ENCODE measurements at places on chromosomes 7 and 10. TPM values are rescaled to one million over a fixed set of nuclear protein-coding genes. Genes with fewer than 3 reads are reported as not detected.

The ZNF518A gene
- polyA plus RNA-seq, result 21.5 TPM

The CASP2 gene
- 25.4 TPM for polyA plus RNA-seq

The PSAP gene
- 520 TPM for polyA plus RNA-seq

The ANKRD7 gene
- 0.45 TPM for polyA plus RNA-seq

The CRPPA gene
- polyA plus RNA-seq, result 4.4 TPM

The HABP2 gene
- polyA plus RNA-seq, result 0.10 TPM

The PHKG1 gene
- 55.4 TPM for polyA plus RNA-seq

The CDNF gene
- polyA plus RNA-seq, result 2.9 TPM

The SLC18A3 gene
- not detected for polyA plus RNA-seq

The TRPV6 gene
- polyA plus RNA-seq, result 0.05 TPM

The APBB1IP gene
- polyA plus RNA-seq, result 3.9 TPM

- no peak for DNase-seq
These were observed 600.1 kb upstream of the STEAP1 start for GRCh38 chr7:89554209-89554608.

DNA sequence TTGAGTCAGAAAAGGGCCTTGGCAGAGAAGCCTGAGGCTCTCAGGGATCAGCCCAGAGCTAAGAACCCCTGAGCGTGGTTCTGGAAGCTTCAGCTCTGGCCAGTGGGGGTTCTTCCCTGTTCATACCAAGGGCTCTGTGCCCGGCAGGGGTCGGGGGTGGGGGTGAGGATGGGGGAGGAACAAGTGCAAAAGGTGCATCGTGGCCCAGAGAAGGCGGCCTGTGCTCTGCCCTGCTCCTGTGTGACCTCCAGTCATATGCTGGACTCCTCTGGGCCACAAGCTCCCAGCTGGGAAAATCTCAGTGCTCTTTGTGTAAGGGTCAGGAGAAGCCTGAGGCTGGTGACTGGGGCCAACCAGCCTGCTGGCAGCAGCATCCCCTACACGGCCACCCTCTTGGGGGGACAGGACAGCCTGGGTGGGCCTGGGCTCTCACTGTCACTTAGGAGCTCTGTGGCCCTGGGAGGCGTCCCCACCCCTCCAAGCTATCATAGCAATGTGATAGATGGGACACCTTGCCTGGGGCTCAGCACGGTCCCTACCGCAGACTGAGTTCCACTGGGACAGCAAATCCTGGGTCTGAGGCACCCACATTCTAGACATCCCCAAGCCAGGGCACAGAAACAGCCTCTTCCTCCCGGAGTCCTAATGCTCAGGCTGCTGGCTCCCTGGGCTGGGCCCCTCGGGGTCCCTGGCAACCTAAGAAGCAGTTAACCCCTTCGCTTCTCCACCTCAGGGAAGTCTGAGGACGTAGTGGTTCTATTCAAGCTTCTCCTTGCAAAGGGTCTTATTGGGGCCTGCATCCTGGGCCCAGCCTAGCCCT is 2.5 kb downstream of the MMRN2 start:
- DNase-seq, result no peak

DNA sequence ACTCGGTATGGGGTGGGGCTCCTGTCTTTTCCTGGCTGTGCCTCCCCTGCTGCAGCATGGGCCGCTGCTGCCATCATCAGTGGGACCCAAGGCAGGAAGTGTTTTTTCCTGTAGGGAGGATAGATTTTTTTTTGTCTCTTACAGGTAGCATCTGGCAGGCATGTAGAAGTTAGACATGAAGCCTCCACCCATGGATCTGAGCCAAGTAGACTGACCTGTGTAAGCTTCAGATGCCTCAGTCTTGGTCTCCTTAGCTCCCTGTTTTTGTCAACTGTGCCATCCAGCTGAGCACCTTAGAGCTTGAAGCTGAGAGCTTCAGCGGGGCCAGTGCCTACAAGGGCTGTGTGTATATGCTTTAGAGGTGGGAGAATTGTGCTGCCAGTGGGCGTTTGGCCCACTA is 93.5 kb downstream of the AUTS2 start:
- DNase-seq, result no peak

- DNase-seq, result no peak
These were observed 61.1 kb downstream of the CNOT4 start for GRCh38 chr7:135448753-135449152.

- DNase-seq, result no peak
These were observed 73.7 kb downstream of the FOXL3 start for GRCh38 chr7:363626-364025.

DNA sequence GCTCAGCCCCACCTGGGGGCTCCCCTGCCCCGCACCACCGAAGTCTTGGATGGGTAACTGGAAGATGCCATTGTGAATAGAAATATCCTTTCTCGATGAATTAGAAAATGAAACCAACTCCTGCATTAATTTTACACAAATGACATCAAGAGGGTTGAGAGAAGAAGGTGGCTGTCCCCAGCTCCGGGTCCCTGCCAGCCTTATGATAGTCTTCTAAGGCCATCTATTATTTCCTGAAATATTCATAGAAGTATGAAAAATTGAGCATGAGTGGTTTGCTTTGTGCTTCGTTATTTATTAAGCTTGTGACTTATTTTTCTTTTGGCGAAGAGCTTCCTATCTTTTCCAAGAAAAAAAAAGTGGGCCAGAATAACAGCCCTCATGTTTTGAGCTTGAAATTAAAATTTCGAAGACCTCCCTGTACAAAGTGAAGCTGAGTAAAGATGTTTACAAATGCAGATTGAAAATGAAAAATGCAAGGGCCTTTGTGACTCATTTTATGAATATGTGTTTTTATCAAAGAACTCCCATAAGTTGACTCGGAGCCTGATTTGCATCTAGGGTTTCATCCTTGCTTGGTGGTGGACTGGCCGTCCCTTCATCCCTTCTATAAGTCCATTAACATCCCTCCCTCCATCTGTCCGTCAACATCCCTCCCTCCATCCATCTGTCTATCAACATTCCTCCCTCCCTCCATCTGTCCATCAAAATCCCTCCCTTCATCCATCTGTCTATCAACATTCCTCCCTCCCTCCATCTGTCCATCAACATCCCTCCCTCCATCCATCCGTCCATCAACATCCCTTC is 20.5 kb upstream of the CFAP46 start:
- DNase-seq, result no peak

- DNase-seq, result no peak
These were observed 140.0 kb downstream of the ITGB8 start for GRCh38 chr7:20470726-20471125.

DNA sequence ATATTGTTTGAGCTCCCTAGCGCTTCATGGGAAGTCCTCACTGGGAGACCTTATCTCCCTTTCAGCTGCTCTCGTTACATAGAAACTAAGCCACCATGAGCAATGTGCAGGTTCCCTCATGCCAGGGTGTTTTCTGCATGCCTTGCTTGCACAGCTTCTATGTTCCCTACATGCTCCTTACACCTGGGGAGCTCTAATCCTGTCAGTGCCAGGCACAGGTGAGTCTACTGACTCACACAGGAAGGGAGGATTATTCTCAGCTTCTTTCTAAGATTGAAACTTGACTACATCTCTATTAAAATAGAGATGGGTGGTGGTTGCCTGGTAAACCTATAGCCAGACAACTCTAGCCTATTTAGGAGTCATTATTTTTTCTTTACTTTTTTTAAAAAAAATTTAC is 375.7 kb upstream of the CDC14C start:
- no peak for DNase-seq

- peak; percentile 36 for DNase-seq
These were observed 16.8 kb downstream of the OSBPL3 start for GRCh38 chr7:24963218-24963617.

DNA sequence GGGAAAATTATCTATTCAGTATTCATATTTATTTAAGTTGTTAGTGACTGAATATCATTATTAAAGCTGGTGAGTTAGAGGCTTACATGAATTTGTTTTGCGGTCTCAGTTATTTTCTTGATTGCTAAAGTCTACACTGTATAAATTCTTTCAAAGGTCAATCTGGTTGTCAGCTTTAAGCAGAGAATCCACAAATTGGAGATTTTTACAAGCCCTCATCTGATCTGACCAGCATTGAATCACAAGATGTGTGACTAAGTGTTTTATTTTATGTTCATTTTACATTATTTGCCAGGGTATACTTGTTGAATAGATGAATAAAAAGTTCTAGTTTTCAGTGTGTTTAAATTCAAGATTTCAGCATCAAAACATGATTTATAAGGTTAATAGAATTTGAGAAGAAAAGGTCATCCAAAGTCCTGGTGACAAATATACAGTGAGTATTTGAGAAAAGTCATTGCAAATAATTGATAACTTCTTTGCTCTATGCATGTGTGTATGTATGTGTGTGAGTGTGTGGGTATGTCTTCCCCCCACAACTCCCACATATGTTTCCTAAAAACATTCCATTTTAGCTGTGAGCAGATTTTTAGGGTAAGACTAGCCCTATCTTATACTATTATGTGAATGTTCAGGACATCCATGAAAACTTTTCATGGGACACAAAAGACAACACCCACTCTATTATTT is 4.4 kb downstream of the SEMA3A start:
- DNase-seq, result no peak

DNA sequence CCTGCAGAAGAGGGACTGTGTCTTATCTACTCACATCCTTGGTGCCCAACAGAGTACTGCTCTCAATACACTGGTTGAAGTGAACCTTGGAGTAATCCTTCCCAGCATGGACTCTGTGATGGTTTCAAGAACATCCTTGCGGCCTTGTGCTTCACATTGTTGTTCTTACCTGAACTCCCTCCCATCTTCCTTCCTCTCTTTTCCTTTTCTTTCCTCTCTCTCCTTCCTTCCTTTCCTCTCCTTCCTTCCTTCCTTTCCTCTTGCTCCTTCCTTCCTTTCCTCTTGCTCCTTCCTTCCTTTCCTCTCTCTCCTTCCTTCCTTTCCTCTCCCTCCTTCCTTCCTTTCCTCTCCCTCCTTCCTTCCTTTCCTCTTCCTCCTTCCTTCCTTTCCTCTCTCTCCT is 26.3 kb downstream of the LAMB1 start:
- no peak for DNase-seq

DNA sequence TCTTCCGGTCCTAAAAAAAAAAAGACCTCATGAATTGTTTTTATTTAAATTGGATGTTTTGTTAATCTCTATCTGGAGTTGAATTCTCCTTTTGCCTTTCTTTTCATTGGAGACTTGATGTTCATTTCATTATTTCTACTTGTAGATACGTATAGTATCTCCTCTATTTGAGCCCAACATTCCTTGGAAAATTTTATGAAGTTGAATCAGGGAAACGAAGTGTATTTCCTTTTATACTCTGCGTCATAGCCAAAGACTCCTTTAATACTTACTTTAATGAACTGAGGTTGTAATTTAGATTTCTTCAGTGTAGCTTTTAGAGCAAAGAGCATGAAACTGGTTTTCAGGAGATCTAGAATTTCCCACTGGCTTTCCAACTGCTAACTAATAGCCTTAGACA is 132.4 kb downstream of the KIAA1217 start:
- DNase-seq, result no peak

- no peak for DNase-seq
These were observed 7.2 kb downstream of the STK32C start for GRCh38 chr10:132300582-132300981.

DNA sequence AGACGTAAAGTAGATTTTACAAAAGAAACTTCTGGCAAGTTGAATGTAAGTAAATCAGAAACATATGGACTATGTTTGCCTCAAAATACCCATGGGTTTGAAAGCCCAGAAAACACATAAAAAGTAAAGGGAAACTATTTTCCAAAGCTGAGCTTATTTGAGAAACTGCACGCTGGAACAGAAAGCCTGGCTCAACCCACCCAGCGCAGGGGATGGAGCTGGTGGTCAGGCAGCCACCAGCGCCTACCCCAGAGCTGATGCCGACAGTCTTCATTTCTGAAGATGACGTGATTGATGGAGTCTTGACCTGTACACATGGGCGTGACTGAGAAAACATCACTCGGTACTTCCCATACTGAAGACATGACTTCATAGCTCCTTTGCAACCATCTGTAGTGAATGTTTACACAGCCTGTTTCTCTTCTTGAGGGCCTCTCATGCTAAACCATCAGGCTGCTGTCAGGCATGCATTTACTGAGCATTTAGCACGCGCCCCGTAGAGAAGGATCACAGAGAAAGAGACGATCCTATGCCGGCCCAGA is 232.6 kb upstream of the AUTS2 start:
- DNase-seq, result peak; percentile 73

DNA sequence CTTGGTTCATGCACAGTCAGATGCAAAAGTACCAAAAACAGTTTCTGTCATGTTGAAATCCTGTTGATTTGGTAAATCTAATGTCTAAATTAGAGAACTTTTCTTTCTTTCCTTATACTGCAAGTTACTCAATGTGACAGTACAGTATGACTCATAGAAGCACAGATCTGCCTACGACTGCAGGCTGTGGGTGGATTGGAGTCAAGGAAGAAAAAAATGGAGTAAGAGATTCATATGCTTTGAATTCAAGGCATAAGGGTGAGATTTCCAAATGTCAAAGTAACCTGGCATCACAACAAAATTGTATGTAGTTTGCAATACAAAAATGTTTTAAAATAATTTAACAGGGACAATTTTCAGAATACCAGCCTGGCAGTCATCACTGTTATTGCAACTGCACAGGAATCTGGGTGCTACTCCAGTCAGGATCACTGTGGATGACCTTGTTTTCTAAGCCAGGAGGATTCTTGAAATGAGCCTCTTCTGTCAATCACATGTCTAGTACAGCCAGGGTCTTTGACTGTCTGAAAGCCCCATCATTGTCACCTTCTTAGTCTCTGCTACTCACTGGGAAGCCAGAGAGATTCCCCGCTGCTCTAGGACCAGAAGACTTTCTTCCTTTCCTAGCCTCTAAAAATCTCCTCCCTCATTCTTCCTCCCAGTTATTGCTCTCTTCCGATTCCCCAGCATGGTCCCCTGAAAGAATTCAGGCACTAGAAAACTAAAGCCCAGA is 83.6 kb downstream of the CD36 start:
- no peak for DNase-seq

GRCh38 chr7:16028103-16028502 is 341.6 kb upstream of the MEOX2 start:
- no peak for DNase-seq

- DNase-seq, result no peak
These were observed 20.6 kb upstream of the WASL start for GRCh38 chr7:123769371-123769770.

GRCh38 chr7:78493401-78493800 is 694.8 kb downstream of the PHTF2 start:
- no peak for DNase-seq

DNA sequence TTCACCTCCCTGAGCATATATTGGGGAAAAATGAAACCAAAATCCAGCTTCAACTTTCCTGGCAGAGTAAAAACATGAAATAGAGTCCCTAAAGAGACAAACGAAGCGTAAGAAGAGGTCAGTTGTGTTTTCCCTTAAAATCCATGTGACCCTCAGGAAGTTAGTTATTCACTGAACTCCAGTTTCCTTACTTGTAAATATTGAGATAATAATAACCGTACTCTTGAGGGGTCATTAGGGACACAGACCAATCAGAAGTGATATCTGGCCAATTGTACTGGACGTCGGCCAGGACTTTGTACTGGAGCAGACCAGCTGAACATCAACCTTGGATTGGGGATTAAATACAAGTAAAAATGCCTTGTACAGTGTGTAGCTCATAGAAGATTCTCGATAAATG is 167.0 kb downstream of the GATA3 start:
- peak; percentile 43 for DNase-seq

DNA sequence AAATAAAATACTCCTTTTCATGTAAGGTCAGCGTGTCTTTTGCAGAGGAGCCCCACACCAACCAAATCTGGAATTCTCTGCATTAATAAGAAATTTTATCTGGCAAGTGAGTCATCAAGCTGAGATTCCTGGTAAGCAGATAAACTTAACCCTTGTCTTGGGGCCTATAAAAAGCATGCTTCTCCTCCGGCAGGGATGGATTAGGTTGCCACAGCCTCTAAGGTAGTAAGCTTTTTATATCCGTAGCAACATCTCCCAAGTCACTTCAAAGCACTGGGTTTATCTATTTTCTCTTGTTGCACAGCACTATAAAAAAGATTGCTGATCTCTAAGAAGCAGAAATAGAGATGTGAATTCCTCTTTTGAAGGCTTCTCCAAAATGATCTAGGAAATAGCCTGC is 202.8 kb upstream of the NOBOX start:
- no peak for DNase-seq

All from hindlimb muscle (tissue), 1 donor.